Nephron progenitor cell (in vitro differentiated cells): ENCODE measurements at places on chromosomes 3 and 15.
A peak's percentile ranks its signal among the peaks of the same experiment; 100 is the strongest.

GRCh38 chr3:77668376-77668775 is 628.5 kb downstream of the ROBO2 start:
- DNase-seq = no peak

DNA sequence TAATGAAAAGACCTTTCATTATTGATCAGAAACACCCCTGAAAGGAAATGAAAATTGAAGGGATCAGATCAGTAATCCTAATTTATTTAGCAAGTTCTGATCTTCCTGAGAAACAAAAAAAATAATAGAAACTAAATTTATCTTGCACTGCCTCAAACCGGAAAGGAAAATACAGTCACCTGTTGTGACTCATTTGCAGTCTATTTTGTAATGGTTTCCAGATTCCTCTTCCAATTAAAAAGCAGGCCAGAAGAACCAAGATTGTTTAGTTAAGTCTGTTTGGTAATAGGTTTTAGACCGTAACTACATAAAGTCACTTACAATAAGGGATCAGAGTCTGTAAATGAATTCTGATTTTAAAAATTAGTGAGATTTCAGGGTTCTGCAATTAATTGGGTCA is 49.7 kb upstream of the ATOSA start:
- DNase-seq = no peak

GRCh38 chr3:161142486-161142885 is 37.3 kb upstream of the B3GALNT1 start:
- no peak for DNase-seq

DNA sequence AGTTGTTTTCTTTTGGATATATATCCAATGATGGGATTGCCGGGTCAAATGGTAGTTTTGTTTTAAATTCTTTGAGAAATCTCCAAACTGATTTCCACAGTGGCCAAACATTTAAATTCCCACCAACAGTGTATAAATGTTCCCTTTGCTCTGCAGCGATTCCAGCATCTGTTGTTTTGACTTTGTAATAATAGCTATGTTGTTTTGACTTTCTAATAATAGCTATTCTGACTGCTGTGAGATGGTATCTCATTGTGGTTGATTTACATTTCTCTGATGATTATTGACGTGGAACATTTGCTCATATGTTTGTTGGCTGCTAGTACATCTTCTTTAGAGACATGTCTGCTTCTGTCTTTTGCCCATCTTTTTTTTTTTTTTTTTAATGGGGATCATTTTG is 332.2 kb upstream of the GBE1 start:
- no peak for DNase-seq

- no peak for DNase-seq
Observed at GRCh38 chr3:126083138-126083445, 832 bp downstream of the SLC41A3 start.

DNA sequence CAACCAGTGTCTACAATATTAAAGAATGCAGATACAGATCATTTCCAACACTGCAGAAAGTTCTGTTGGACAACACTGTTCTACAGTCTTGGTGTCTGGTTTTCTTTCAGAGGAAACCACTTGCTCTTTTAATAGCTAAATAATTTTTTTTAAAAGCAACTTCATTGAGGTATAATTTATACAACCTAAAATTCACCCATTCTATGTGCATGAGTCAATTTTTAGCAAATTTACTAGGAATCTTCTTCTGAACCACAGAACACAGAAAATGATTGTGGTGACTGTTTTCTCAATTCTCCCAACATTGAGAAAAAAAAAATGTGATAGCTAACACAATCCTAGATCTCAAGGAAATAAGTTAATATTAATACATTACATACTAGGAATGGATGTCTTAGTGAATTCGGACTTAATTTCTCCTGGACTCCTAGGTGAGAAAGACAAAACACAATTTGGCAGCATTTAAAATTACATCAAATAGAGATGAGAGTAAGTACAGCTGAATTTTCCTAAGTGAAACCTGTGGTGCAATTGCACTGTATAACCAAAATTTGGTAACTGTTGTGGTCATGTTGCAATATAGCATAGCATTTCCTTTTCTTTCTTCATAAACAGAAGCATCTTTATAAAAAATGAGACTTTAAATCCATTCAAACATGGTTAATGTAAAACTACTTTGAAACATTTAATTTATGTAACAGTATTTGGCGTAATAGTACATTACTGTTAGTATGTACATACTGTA is 15.3 kb upstream of the PLCL2 start:
- no peak for DNase-seq

GRCh38 chr3:180548050-180548449 is 53.9 kb upstream of the TTC14 start:
- DNase-seq = no peak

DNA sequence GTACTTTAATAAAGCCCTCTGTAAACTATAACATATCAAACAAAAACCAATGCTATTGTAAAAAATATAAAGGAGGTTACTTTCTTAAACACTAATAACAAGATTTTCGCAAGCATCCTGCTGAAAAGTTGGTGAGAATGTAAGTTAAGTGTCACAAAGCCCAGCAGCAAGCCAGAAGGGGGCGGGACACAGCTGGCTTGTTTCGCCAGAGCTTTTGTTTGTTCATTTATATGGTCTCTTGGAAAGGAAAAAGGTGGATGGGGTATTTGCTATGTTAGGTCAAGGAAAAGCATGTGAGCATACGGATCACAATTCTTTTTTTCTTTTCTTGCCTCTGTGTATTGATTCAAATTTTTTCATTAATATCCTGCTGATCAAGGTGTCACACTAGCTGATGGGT is 59.9 kb downstream of the HACD2 start:
- no peak for DNase-seq

- no peak for DNase-seq
Observed at GRCh38 chr3:186453531-186453930, 90.6 kb downstream of the CRYGS start.

DNA sequence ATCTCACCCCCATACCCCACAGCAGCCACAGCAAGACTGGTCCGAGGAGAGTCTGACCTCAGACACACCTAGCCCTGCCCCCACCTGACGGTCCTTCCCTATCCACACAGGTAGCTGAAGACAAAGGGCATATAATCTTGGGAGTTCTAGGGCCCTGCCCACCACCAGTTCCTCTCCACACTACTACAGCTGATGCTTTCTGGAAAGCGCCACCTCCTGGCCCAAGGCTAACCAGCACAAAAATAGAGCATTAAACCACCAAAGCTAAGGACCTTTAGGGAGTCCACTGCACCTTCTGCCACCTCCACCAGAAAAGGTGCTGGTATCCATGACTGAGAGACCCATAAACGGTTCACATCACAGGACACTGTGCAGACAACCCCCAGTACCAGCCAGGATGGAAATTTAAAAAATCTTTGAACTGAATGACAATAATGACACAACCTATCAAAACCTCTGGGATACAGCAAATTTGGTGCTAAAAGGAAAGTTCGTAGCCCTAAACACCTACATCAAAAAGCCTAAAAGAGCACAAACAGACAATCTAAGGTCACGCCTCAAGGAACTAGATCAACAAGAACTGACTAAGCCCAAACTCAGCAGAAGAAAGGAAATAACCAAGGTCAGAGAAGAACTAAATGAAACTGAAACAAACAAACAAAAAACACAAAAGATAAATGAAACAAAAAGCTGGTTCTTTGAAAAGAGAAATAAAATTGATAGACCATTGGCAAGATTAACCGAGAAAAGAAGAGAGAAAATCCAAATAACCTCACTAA is 122.1 kb upstream of the TPRG1 start:
- no peak for DNase-seq

- DNase-seq = no peak
Observed at GRCh38 chr3:104855702-104856101, 511.0 kb upstream of the ALCAM start.

DNA sequence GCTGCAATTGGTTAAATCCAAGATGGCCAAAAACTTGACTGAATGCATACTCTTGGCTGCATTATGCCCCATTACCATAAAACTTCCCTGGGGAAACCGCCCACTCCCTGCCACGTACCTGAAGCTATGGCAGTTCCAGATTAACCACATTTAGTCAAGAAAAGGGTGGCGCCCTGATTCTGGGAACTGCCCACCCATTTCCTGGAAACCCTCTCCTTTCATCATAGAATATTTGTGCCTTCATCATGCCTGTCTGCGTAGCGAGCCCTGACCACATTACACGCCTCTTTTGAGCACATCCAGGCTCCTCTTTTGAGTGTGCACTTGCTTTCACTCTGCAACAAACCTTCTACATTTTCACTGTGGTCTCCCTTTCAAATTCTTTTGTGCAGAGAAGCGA is 5.2 kb downstream of the LINS1 start:
- DNase-seq = no peak

- no peak for DNase-seq
Observed at GRCh38 chr15:58344213-58345070, 87.3 kb upstream of the LIPC start.

DNA sequence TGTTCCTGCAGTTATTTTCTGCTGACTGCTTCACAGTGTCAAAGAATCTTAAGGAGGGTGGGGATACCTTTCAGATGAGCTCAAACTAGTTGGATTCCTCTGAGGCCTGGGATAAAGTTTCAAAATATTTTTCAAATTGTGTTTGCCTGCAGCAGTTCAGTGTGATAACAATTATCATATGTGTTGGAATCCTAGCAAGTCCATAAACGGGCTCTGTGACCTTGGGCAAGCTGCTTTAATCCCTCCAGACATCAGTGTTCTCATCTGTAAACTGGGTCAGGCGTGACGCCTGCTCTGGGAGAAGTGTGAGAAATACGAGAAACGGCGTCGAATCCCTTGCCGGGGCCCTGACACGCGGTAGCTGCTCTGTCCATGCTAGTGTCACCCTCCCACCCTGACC is 153.5 kb downstream of the UACA start:
- DNase-seq = no peak

GRCh38 chr3:46693892-46694226 is 380 bp upstream of the ALS2CL start:
- DNase-seq = no peak

- no peak for DNase-seq
Observed at GRCh38 chr3:188209740-188210139, 55.8 kb downstream of the LPP start.

GRCh38 chr15:33314069-33314468 is 3.3 kb downstream of the RYR3 start:
- no peak for DNase-seq

DNA sequence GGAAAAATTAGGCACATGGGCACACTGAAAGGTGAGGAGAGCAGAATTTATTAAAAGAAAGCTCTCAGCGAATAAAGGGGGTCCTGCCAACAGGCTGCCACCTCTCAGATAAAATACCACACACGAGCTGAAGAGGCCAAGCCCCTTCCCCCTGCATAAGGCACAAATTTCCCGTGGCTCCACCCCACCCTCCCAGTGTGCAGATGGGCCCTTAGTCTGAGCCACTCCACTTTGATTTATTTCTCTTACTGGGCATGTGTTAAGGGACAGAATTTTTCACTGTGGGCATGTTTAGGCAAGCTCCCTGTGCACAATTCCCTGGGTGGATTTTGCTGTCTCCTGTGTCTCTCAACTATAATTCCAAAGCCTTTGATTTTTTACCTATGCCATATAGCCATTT is 409.8 kb downstream of the TBL1XR1 start:
- peak; percentile 2 for DNase-seq

DNA sequence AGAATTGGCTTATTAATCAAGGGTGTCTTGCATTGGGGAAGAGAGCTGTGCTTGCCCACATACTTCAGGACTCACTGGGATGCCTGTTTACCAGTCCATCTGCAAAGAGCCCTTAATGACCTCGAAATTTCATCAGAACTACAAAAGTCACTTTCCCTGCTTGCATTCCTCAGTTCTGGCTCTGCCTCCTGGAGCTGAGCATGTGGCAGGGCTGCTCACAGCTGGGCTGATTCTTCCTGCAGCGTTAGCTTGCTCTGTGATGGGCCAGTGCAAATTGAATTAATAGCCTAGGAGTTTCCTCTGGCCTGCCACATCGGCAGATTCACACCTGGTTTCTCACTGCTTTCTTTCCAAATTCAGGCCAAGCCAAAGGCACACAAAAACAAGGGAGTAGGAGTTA is 108.9 kb downstream of the DUT start:
- peak; percentile 4 for DNase-seq

GRCh38 chr3:16510620-16511319 is 2.7 kb downstream of the RFTN1 start:
- DNase-seq = no peak

GRCh38 chr15:31195871-31196270 is 94.3 kb upstream of the TRPM1 start:
- no peak for DNase-seq

DNA sequence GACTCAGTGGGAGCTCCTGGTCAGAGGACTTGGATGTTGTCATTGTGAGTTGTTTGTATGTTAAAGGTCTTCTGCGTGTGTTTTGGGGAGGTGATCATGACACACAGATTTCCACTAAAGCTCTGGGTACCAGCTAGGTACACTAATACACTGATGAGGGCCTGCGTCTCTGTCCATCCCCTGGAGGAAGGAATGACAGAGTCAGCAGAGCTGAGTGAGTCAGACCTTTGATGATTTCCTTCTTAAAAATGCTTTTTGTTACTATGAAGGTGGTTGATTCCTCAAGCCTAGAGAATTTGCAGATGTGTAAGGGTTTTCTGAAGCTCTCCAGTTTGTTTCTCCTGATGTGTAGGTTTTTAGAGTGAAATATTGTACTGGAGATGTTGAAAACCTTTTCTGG is 424.1 kb upstream of the TPM1 start:
- DNase-seq = no peak

DNA sequence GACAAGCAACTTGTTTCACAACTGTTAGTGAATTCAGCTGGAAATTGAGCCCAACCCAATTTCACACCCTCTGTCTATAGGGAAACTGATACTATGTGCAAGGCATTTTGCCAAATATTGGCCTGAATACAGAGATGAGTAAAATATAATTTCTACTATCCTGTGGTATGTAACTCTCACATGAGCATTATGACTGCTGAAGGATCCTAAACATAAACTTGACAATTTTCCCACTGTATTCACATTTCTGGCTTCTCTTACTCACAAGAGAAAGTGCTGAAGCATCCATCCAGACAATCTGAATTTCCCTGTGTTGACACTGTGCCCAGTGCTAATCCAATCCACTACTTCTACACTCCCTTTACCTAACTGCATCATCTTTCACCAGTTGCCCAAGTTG is 28.4 kb downstream of the SERPINI2 start:
- DNase-seq = no peak

DNA sequence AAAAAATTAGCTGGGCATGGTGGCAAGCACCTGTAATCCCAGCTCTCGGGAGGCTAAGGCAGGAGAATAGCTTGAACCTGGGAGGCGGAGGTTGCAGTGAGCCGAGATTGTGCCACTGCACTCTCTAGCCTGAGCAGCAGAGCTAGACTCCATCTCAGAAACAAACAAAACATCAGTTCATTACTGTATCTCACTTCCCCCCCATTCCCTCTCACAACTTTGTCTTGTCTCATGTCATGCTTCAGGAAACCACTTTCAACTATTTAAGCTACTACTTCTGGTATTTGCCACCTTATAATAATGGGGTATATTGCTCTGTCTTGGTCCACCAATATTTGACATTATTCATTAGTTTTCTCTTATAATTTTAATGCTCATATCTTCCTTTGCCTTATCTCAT is 26.2 kb downstream of the PIK3CA start:
- DNase-seq = no peak

DNA sequence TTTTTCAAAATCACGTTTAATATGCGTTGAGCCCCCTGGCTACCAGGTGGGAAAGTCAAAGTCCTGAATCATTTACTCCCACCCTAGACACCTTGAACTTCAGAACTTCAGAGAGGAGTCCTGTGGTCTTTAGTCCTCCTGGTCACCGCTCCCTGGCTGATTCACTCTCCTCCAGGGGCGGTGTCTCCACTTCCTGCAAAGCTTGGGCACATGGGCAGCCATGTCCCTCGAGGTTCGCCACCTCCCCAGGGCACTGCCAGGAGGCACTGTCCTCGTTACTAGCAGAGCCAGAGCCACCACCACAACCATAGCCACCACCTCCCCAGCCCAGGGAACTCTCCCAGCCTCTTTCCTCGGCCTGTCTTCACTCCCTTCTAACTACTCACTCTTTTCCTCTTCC is 31.0 kb downstream of the LOXL1 start:
- DNase-seq = no peak
